NCI-H2081 (cell line): ENCODE measurements at places on chromosomes 7 and 10.

GRCh38 chr10:64174666-64175255 is 653.6 kb downstream of the REEP3 start:
- DNase-seq = no peak

- DNase-seq = no peak
Observed at GRCh38 chr10:76621886-76622620, 1015.6 kb downstream of the KCNMA1 start.

- no peak for DNase-seq
Observed at GRCh38 chr7:135537905-135538304, 19.8 kb upstream of the NUP205 start.

DNA sequence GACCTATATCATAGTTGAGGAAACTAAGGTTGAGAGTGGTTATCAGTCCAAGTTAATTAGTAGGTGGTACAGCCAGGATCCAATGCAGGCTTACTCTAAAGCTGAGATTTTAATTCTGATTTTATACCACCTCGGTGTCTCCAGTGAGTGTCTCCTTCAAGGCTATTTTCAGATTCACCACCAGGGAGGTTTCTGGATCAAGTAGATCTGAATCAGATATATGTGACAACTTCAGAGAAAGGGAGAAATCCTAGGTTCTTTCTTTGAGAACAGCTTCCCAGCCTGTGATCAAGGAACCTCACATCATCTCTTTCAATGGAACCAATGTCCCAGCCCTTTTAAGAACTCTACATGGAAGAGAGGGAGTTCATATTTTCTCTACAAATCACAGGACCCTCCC is 429.2 kb downstream of the SORCS3 start:
- DNase-seq = no peak

DNA sequence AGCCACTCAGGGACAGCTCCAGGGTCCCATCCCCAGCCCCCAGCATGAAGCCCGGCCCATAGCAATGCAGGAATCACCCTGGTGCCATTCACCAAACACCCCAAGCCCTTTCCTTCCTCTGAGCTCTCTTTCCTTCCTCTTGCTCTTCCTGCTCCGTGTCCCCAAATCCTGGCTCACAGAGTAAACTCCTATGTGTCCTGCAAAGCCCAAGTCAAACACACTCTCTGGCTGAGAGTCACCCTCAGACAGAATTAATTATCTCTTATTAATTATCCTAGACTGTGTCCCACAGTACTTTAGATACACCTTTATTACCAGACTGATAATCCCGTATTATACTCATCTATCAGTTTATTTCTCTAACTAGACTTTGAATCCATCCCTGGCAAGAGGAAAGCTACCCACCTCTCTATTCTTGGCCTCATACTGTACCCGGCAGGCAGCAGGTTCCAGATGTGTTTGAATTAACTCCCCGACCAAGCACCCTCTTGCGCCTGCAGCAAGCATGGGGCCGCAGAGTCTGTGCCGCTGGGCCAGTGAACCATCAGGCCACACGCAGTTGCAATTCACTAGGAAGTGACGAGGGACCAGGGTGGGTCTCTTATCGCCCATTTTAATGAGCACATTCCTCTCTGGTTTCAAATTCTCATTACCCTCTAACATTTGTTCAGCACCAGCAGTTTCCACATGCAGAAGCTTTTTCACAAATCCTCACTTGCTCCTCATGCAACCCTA is 86.7 kb downstream of the PRKAG2 start:
- no peak for DNase-seq

DNA sequence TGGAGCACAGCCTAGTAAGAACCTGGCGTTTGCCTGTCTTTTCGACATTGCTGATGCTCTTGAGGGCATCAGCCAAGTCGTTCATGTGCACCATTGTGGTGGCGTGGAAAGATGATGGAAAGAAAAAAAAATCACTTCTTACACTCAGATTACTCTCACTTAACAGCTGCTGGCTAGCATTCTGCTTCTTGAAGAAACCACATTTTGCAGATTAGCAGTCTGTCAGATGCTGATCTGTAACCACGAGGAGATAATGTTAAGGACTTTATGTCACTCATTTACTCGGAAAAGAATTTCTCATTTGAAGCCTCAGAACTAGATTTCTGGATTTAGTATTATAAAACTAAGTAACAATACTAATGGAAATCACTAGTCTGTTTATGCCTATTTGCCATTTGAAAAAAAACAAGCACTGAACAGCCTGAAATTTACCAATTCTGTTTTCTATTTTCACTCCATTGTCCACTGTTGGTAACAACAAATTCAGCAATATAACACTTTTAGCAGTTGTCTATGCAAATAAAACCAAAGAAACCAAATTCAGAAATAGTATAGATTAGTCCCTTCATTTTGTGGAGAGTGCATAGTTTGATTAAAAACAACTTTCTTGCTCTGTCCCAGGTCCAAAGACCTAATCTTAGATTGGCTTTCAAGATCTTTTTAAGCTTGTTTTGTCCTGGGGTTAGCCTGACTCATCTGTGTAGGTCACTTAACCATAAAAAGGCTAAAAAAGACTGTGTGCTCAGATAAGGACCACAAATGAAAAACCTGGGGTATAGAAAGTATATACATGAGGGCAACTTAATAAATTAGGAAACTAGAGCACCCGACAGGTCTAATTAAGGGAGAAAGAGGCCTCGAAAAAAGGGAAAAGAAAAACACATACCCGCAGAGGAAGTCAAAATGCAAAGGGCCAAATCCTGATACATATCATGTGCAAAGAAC is 67.5 kb downstream of the NT5C2 start:
- DNase-seq = no peak

DNA sequence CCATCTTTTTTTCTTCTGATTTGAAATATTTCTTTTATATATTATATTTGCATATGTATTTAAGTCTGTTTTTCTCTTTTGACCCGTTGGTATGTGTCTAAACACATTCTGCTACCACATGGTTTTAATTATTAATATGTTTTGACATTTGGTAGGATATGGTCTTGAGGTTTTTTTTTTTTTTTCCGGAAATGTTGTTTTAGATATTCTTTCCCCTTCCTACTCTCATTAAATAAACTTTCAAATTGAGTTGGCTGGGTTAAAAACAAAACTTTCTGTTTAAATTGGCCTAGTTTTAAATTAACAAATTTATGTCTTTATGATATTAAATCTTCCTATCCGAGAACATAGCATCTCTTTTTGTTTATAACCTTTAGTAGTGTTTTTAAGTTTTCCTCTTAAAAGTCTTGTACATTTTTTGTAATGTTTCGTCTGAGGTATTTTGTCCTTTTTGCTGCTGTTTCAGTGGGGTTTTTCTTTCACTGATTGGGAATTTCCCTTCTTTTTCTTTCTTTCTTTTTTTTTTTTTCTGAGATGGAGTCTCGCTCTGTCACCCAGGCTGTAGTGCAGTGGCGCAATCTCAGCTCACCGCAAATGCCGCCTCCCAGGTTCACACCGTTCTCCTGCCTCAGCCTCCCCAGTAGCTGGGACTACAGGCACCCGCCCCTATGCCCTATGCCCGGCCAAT is 25.4 kb downstream of the STAM start:
- no peak for DNase-seq

- DNase-seq = peak; percentile 6
Observed at GRCh38 chr10:122279725-122280141, 8.6 kb downstream of the BTBD16 start.

DNA sequence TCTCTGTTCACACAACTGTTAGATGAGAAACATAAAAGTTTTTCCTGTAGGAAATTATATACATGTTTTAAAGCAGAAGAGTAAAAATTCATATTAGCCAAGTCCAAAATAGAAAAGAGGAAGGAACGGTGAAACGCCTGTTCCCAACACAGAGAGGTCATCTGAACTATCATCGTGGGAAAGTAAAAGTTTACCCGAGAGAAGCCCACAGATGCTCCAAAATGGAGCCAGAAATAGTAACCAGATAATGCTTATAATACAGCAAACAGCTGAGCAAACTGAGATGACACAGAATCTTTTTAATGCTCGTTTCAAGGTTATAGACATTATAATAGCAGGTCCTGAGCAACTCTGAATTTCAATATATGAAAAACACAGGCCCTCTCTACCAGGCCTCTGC is 24.5 kb downstream of the FRMD4A start:
- no peak for DNase-seq

DNA sequence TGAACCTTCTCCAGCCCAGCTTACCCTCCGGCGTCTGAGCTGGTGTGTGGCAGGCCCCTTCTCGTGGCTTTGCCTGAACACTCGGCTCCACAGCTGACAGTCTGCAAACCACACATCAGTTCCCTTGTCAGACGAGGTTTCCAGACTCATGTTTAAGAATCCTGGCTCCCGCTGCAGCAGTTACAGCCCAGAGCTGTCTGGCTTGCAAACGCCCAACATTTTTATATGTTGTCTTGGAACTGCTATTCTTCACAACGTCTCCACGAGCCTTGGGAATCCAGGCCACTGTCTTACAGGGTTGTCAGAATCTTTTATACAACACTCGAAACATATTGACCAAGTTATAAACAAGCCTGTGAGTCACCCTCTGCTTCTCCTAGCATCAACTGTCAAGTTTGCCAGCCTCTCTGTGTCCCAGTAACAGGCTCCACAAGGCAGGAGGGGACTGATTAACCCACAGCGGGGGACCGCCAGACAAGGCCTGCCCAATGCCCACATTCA is 68.1 kb downstream of the TNS3 start:
- DNase-seq = no peak

- DNase-seq = no peak
Observed at GRCh38 chr7:91692800-91693199, 187.7 kb downstream of the MTERF1 start.

GRCh38 chr7:84202855-84203254 is 8.3 kb upstream of the SEMA3A start:
- DNase-seq = no peak

DNA sequence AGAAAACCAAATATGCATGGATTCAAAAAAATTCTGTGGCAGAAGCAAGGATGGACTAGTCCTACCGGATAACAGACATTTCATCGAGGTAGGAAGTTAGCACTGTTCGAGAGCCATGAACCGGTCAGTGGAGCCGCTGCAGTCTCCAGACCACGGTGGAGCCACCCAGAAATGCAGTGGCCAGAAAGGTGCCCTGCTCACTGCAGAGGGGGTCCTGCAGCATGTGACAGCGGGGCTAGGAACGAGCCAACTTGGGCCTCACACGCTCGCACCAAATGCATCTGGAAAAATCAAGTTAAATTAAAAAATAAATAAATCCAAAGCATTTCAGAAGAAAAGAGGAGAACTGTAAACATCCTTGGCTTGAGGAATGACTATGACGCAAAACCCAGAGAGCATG is 13.1 kb upstream of the CFAP46 start:
- no peak for DNase-seq

GRCh38 chr10:5543623-5544022 is 18.9 kb downstream of the CALML3 start:
- no peak for DNase-seq

DNA sequence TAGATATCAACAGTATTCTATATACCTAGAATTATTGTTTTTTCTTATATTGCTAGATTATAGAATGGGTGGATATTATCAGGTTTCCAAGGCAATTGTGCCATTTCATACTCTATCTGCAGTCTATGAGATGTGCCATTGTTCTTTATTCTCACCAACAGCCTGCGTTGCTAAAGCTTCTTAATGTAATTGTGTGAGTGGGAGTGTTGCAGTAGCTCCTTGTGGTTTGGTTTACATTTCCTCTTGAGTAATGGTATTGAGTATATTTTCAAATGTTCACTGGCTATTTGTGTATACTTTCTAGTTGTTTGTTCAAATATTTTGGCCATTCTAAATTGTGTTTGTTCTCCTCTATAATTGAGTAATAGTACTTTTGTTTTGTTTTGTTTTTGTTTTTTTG is 199.2 kb downstream of the TFEC start:
- no peak for DNase-seq

DNA sequence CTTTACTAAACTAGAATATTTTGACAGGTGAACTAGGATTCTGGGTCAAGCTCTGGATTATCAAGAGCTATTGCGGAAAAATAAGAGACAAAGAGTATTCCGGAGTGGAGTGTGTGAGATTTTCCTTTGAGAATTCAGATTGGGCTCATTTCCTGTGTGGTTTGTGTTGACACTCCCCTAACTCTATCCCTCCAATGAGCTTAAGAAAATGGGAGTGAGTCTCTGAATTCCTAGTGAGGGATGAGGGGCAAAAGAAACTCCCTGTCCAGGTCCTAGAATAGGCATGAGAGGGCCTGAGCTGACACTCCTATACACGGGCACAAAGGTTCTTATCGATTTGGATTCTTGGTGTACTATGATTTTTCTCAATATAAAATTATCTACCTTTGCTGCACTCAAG is 10.2 kb downstream of the KLF14 start:
- no peak for DNase-seq

- no peak for DNase-seq
Observed at GRCh38 chr10:71777213-71777985, 4.1 kb upstream of the VSIR start.

- DNase-seq = peak; percentile 81
Observed at GRCh38 chr7:138338361-138338760, 121.7 kb upstream of the TRIM24 start.
